ENCODE measurements at places on chromosomes 3 and 15.
A peak's percentile ranks its signal among the peaks of the same experiment; 100 is the strongest.

DNA sequence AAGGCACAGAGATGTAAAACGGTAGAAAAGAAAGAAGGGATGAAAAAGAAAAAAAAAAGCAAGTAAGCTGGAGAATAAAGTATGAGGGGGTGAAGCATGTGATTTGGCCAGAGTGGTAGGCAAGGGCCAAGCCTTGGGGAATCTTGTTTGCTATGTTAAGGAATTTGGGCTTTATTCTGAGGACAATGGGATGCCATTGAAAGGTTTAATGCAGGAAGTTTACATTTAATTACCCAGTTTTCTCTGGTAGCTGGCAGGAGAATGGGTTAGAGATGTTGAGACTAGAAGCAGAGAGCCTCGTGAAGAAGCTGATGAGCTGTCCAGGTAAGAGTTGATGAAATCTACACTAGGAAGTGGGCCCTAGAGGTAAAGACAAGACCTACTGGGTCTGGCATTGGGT lies 455.9 kb downstream of the PDCD6IP start:
- DNase-seq = no peak

GRCh38 chr3:160709477-160710182 lies 32.7 kb downstream of the ARL14 start:
- no peak for DNase-seq

- no peak for DNase-seq
Measured at GRCh38 chr3:70646635-70647034, 334.2 kb upstream of the MDFIC2 start.

DNA sequence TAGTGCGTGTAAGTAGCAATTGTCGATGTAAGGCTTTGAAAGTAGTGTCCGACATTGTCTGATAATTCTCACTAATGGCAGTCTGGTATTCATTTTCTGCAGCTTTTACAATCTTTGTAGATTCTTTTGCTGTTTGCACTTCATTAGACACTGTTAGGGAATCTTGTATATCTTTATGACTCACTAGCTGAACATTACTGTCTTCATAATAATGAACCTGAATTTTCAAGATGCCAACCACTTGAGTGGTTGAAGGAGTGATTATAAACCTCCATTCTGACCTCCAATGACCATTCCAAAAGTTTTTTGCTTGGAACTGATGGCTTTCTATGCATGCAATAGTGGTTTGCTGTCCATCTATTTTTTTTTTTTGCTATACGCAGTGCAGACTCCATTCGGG lies 76.4 kb upstream of the MFGE8 start:
- DNase-seq = no peak

GRCh38 chr3:9035473-9035872 lies 72.2 kb upstream of the RAD18 start:
- DNase-seq = no peak

DNA sequence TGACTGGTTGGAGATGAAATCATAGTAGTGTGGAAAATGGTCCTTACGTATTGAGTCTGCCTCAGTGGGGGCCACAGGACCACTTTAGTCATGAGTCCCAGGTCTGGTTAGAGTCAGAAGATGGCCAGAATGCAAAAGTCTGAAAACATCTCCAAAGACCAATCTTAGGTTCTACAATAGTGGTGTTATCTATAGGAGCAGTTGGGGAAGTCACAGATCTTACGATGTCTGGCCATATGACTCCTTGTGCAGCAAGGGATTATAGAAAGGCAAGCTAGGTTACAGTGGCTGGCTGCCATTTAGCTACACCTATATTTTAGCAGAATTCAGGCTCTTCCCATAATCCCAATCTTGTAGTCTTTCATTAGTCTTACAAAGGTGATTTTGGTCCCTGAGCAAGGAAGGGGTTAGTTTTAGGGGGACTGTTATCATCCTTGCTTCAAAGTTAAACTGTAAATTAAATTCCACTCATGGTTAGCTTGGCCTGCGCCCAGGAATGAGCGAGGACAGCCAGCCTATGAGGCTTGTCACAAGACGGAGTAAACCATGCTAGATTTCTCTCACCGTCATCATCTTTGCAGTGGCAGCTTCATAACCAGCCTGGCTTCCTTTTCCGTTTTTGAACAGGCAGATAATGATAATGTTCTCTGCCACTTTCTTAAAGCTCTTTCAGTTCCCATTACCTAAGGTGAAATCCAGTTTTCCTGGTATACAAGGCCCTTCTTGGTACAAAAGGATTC lies 134.1 kb downstream of the VPS8 start:
- no peak for DNase-seq

GRCh38 chr3:31465999-31466398 lies 66.7 kb upstream of the STT3B start:
- no peak for DNase-seq

DNA sequence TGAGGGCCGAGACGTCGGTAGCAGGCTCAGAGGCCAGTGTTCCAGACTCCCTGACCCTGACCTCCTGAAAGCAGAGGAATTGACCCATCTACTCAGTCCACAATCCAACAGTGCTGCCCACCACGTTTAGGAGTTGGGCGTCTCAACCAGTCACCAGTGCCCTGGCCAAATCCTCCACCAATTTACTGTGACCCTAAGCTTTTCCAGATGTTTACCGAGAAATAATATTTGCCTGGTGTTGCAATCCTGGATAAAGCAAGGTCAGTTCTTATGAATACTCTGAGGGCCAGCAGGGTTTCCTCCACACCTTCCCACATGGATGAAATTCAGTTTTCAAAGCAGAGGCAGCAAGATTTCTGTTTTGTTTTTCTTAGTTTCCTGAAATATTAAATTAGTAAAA lies 7.5 kb upstream of the APOD start:
- no peak for DNase-seq

GRCh38 chr3:29478611-29479010 lies 197.7 kb downstream of the RBMS3 start:
- no peak for DNase-seq

- peak; percentile 62 for DNase-seq
Measured at GRCh38 chr15:29920515-29920914, 98.2 kb upstream of the TJP1 start.

DNA sequence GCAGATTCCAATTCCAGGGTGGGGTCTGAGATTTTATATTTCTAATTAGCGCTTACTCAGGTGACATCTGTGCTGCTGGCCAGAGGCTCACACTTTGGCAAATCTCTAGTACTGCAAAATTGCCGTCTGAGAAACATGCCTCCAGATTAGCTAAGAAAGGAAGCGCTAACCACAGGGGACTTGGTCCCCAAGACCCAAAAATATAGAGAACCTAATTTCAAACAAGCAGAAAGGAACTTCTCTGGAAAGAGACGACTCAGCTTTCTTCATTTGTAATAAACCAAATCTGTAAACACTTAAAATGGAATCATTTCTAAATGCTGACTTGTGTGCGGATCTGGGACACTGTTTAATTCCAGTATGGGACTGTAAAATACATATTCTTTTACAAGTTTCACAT lies 55.7 kb downstream of the B3GNT5 start:
- no peak for DNase-seq

- no peak for DNase-seq
Measured at GRCh38 chr3:97076673-97077072, 262.3 kb downstream of the EPHA6 start.

- DNase-seq = no peak
Measured at GRCh38 chr3:67540198-67540894, 114.1 kb downstream of the SUCLG2 start.

DNA sequence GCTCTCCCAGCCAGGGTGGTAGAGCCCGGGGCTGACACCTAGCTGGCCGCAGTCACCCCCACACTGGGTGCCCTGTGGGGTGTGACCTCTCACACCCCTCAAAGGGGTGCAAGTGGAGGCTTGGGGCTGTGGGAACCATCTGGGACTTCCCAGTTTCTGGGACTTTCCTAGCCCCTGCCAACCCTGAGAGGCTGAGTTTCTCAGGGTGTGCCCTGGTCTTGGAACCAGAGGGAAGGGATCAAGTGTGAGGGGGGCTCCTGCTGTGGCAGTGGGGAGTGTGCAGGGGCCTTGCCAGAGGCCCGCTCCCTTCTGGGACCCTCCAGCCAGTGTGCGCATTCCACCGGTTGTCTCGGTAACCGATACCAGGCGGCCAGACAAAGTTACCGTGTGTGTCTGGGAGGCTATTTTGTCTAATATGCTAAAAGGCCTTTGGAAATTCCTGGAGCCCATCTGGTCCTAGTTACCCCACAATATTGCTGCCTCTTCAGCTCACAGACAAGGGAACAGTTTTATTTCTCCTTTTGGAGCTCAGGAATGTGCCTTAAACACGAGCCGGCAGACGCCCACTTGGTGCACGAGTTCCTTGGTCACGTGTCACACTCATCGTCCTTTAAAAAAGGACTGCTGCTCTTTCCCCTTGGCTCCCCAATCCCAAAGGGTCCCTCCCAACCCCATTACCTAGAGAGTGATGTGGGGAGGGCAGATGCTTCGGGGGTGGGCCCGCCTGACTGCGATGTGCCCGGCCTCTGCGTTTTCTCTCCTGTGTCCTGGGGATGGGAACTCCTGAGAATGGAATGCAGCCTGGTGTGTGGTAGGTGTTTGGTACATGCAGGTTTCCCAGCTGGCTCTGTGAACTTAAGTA lies 33.2 kb downstream of the HDAC11 start:
- no peak for DNase-seq

DNA sequence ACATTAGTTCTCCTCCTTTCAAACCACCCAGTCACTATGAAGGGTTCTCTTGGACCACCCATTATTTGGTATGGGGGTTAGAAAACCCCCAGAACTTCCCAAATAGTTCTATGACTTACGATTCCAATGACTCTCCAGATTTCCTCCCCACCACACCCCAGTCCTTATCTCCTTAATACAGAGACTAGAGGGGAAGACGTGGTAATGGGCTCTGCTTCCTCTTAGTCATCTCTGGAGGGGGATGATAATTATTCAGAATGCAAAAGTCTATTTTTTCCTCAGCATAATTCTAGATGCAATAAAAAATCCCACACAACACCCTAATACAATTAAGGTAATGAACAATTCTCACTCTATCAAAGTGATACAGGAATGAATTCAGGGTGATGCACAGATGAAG lies 48.9 kb upstream of the CFAP161 start:
- DNase-seq = no peak

DNA sequence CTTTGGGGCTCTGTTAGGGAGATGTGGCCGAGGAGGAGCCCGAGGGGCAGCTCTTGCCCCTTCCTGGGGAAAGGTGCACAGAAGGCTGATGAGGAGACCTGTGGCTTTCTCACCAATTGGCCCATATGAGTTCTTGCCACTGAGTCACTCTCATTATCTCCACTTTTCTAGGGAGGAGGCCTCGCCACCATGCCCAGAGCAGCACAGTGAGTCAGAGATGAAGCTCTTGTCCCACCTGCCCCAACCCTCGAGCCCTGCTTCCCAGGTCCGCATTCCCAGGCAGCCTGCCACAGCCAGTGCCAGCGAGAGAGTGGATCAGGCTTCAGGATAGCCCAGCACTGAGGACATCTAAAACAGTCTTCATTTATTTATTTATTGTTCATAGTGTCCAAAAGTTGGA lies 53.5 kb downstream of the AMOTL2 start:
- DNase-seq = peak; percentile 42

GRCh38 chr3:132660811-132661070 lies 612 bp downstream of the UBA5 start:
- DNase-seq = no peak

DNA sequence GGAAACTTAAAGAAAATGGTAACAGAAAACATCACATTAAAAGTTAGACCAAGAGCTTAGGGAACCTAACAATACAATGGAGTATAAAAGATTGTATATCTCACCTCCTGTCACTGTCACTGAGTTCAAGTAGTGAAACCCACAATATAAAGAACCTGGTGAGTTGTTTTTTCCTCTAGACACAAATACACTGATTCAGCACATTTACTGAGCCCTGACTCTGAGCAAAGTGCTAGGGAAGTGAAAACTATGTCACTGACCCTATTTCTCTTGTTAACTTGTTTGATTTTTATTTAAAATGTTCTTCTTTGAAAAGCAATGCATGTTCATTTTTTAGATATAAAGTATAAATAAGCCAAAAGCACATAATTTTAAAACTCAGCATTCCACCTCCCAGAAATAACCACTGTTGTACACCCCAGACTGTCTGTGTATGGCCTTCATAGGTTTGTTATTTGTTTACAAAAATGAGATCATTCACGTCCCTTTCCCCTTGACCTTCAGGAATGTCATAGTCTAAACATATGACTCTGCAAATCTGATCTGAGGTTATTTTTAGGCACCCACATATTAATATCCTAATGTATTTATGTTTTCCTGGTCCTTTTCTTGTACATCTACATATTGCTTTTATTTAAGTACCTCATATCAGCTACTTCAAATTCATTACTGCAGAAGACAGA lies 69.2 kb upstream of the CSTA start:
- DNase-seq = no peak
